ENCODE measurements at places on chromosomes 12 and 14.

DNA sequence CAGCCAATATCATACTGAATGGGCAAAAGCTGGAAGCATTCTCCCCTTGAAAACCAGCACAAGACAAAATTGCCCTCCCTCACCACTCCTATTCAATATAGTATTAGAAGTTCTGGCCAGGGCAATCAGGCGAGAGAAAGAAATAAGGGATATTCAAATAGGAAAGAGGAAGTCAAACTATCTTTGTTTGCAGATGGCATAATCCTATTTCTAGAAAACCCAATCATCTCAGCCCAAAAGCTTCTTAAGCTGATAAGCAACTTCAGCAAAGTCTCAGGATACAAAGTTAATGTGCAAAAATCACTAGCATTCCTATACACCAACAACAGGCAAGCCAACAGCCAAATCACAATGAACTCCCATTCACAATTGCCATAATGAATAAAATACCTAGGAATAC is 21.0 kb upstream of the ANP32D start:
- no peak for DNase-seq

GRCh38 chr12:68175557-68176061 is 16.1 kb upstream of the IFNG start:
- no peak for DNase-seq

GRCh38 chr12:14995583-14996425 is 23.0 kb downstream of the PDE6H start:
- DNase-seq, result no peak

GRCh38 chr14:60242429-60242828 is 6.6 kb upstream of the PPM1A start:
- no peak for DNase-seq

GRCh38 chr12:54160089-54160488 is 28.7 kb downstream of the SMUG1 start:
- no peak for DNase-seq

- no peak for DNase-seq
Measured at GRCh38 chr12:120895532-120895931, 8.6 kb downstream of the SPPL3 start.

DNA sequence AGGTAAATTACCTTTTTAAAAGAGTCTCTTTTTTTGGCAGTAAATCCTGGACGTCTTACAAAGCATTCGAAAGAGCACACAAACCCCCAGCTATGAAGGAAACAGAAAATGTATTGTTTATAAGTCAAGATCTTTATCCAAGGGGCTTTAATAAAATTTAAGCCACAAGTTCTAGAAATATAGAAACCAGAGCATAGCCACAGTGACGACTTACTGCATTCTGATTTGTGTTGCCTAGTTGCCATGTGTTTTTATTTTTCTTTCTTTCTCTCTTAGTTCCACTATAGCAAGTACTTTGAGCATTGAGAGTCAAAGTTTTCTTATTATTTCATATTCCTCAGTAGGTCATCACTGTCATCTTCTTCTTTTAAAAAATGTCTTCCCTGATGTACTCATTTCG is 47.8 kb upstream of the TBPL2 start:
- DNase-seq, result no peak

DNA sequence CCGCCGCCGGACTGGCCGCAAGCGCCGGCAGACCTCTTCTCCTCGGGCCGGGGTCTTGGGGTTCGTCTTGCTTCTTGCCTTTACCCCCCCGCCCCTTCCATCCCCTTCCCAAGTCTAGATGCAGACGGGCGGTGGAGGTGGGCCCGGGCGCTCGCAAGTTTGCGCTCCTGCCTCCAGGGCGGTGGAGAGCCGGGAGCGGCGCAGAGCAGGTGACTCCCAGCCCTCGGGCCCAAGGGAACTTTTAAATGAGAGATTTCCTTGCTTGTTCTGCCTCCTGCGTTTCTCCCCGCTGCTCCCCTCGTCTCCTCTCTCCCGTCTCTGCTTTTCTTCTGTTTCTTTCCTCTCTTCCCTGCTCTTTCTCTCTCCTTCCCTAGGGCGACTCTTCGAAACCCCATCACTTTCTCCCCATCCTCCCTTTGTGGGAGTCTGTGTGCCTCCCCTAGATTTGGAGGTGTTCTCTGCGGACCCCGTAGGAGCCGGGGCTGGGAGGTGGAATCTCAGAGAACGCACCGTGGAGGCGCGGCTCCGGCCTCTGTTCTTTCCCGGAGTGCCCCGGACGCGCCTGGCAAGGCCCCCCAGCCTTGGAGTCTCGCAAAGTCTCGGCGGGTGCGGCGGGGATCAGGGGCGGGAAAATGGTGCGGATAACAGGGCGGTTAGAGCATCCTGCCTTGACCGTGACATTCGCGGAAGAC is 114.7 kb upstream of the MYL2 start:
- DNase-seq, result no peak

DNA sequence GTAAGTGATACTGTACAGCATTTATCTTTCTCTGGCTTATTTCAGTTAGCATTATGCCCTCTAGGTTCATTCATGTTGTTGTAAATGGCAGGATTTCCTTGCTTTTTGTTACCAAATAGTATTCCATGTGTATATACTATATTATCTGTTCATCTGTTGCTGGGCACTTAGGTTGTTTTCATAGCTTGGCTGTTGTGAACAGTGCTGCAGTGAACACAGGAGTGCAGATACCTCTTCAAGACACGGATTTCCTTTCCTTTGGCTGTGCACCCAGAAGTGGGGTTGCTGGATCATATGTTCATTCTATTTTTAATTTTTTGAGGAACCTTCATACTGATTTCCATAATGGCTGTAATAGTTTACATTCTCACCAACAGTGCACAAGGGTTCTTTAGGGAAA is 21.5 kb downstream of the EP400 start:
- DNase-seq, result no peak

GRCh38 chr14:79036441-79036840 is 866.3 kb downstream of the NRXN3 start:
- DNase-seq, result no peak

DNA sequence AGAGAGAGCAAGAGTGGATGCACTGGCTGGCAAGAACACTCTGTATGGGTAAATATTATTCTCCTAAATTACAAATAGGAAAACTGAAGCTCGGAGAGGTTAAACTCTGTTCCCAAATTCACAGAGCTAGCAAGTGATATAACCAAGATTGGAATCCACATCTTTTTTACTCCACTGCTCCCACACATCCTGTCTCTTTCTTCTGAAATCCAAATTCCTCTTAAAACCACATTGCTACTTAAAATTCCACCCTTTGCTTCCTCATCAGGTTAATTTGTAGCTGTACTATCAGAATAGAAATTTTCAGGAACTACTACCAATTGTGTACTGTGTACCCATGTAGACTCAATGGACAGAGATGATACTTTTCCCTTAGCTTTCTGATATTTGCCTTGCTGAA is 74.4 kb downstream of the ARMH4 start:
- no peak for DNase-seq

- DNase-seq, result no peak
Measured at GRCh38 chr12:29640589-29641345, 143.0 kb downstream of the TMTC1 start.

DNA sequence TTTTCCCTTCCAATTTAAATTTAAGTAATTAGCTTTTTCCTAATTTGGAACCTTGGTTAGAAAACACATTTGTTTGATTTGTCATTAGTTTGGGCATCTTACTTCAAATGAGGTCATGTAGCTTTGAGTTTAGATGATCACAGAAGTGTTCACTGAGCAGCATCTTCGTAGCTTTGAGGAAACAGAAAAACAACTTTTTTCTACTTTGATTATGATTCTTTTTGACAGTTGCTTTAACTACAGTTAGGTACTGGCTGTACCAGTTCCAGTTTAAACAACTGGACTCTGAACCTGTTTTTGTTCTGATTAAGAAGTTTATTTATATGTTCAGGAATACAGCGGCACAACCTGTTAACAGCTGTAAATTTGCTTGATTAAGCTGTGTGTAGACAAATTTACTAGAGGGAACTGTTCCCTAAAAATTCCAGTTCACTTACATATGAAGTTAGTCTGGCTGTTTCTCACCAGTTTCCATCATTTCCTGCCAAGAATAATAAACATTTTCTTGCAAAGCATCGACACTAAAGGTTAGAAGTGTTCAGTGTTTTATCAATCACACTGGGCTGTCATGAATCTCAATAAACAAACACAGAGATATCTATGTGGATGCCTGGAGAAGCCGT is 191.9 kb downstream of the RAD51B start:
- DNase-seq, result no peak

DNA sequence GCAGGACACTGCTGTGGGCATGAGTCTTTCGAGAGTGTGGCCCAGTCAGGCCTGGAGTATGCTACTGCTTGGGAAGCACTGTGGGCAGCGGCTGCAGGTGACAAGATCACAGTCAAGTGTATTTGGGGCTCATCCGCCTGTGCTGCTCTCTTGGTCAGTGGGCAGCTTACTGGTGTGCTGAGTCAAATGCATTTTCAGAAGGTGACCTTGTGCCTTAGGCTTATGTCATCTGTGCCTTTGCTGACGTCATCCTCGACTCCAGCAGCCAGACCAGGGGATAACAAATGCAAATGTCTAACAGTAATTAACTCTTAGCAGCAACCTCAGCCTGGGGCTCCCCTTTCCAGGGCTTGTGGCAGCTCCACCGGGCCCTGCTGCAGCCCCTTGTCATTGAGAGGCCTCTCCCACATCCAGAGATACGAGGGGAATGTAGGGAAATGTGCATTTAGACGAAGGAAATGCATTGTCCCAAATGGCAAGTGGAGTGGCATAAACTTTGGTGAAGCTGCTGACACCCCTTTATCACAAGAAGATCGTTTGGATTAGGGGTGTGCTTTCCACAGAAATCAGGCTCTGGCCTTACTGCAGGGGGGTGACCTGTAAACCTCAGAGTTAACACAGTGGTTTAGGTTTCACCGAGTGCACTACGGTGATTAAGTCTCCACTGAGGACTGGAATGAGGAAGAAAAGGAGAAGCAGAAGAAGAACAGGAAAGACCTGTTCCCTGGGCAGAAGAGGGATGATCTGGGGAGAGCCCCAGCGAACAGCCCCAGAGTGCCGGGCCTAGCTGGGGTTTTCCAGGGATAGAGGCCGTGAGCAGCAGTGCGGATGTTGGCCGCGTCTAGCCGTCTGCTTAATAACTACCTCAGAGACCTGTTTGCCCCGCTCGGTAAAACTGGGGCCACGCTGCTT is 39.7 kb downstream of the PSMA6 start:
- DNase-seq, result no peak

DNA sequence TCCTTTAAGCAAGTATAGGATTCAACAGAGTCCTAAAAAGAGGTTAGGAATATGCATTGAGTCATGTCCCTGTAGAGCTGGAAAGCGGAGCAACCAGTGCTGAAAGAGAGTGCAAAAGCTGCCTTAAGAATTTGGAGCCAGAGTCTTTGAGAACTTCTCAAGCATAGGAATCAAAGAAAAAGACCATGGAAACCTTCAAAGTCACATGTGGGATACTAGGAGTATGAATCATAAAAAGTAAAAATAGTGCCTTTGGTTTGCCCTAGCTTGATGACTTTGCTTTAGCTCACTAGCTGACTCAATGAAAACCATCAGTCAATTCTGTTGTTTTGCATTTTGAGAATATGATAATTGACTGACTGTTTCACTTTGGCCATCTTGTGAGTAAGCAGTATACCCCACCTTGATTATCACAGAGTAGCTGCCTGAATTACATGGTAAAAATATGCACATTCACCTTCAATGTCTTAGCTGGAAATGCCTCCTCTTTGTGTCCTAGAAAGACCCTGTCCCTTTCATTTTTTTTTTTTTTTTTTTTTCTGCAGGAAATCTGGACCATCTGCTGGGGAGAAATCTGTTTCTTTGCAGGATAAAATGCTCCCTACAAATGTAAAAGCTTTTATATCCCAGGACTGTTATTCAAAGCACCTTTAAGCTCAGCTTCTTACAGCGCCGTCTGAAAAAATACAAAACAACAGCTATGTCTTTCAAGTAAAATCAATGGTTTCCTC is 248.6 kb upstream of the KRR1 start:
- no peak for DNase-seq

DNA sequence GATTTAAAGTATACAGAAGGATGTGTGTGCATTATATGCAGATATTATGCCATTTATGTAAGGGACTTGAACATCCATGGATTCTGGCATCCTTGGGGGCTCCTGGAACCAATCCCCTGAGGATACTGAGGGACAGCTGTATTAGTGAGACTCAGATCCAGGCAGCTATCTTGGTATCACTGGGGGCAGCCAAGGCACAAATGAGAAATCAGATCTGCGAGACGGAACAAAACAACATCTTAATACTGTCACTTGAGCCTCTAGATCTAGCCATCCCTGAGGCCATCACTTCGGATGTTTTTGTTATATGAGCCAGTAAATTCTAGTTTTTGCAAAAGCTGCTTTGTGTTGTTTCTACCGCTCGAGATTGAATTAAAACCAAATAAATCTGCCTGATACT is 175.1 kb upstream of the SFSWAP start:
- DNase-seq, result no peak

DNA sequence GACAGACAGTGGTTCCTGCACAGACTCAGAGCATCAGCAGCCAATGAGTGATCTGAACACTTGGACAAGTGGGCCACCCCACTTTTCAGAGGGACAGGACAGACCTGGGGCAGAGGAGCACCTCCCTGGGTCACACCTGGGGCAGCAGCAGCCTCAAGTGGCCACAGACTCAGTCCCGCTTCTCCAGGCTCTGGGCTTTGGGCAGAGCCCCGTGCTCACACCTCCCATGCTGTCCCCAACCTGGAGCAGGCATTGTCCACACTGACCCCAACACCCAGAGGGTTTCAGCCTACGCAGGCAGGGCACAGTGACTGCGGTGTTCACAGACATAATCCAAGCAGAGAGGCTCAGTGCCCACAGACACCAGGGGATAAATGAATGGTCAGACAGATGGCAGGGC is 135.5 kb upstream of the SFSWAP start:
- DNase-seq, result no peak

- no peak for DNase-seq
Measured at GRCh38 chr12:25550186-25550585, 2.9 kb downstream of the LMNTD1 start.

GRCh38 chr12:132542661-132543060 is 52.7 kb downstream of the FBRSL1 start:
- no peak for DNase-seq

DNA sequence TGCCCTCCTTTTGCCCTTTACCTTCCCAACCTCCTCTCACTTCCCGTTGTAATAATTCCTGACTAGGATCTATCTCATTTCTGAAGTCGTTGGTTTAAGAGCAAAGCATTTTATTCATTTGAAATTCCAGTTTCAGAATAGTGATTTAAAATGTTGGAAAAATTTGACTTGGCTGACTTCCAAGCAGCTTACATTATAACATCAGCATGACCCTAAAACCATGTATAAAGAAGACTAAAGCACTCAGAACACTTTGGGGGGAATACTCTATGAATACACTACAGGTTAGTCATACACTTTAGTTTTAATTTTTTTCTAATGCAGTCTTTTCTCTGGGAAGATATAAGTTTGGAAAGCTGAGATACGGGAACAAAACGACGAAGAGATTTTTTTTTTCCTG is 161.1 kb downstream of the BTG1 start:
- DNase-seq, result no peak

DNA sequence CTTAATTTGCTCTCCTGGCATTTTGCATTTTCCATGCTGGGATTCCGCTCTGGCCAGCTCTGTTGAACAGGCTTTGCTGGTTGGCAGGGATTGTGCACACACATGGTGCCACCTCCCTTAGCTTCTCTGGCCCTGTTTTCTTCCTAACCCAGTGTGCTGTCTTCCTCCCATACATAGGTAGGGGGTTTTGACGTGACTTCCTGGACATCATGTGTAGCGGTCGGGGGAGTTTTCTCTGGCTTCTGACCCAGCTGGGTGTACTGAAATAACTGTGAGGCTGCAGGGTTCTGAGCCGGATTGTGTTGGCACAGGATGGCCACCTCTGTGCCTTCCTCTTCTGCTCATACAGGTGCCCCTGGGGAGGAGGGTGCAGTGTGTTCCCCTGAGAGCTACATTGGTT is 25.7 kb downstream of the C14orf132 start:
- no peak for DNase-seq

Measured in iPS DF 19.7 (cell line).